Activated CD8-positive, alpha-beta T cell treated with anti-CD3 and anti-CD28 coated beads, Interleukin-2, amount 10 ng/mL, durations not matched to agents 7 days and 5 days (primary cell): ENCODE measurements at places on chromosomes 4 and X.

DNA sequence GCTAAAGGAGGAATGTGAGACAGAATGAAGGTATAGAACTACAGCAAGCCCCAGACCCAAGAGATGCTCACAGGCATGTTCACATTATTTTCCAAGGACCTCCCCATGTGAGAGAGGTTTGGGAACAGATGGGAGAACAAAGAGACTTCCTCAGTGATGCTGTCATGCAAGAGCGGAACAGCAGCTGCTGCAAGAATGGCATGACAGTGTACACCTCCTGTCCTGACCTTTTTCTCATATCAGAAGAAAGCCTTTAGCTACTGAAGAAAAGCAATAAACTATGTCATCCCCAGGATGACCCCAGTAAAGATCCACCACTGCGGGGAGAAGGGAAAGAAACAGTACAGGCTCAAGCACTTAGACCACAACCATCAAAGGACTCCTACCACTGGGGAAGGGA, 7.2 kb downstream of the PRDM5 start:
- H3K27me3 ChIP-seq = peaks cover 7% of the 10 kb centered on the region
- H3K27ac ChIP-seq = no peak overlapping the region
- no peak overlapping the region for H3K4me3 ChIP-seq
- H3K36me3 ChIP-seq = no peaks in the 10 kb centered on the region
- H3K4me1 ChIP-seq = peaks cover 2% of the 10 kb centered on the region

GRCh38 chrX:115368876-115369275, 79.4 kb downstream of the LUZP4 start:
- no peak overlapping the region for H3K27ac ChIP-seq
- H3K4me1 ChIP-seq = no peaks in the 10 kb centered on the region
- DNase-seq = no peak
- no peak overlapping the region for H3K4me3 ChIP-seq
- H3K27me3 ChIP-seq = peaks cover 1% of the 10 kb centered on the region
- H3K36me3 ChIP-seq = no peaks in the 10 kb centered on the region

- peak overlapping the region; percentile 92 for H3K27ac ChIP-seq
- H3K36me3 ChIP-seq = peaks cover 7% of the 10 kb centered on the region
- peak overlapping the region; percentile 92 for H3K4me3 ChIP-seq
- no peak for DNase-seq
- peaks cover 33% of the 10 kb centered on the region for H3K4me1 ChIP-seq
Observed at GRCh38 chrX:48676893-48677270, 6.7 kb upstream of the WAS start.

DNA sequence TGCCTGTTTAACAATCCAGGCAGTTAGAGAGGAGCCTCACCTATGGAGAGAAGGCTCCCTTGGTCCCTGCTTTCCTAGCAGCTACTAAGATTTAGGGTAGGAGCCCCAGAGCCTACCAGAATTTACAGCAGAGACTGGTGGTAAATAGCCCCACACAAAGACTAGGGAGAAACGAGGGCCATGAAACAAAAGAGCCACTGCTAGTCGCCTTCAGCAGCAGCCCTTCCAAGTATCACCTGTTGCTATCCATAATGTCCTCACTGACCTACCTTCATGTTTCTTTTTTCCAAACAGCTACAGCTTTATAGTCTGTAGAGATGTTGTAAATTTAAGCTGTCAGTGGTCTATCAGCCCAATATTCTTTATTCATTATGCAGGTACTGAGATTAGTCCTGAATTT, 25.3 kb downstream of the ARHGEF6 start:
- no peaks in the 10 kb centered on the region for H3K27me3 ChIP-seq
- no peak overlapping the region for H3K4me3 ChIP-seq
- no peak for DNase-seq
- peaks cover 76% of the 10 kb centered on the region for H3K4me1 ChIP-seq
- peaks cover 30% of the 10 kb centered on the region for H3K36me3 ChIP-seq
- H3K27ac ChIP-seq = no peak overlapping the region
